Myocyte (in vitro differentiated cells): ENCODE measurements at places on chromosomes 3 and 15.

GRCh38 chr3:17765819-17766472 lies 23.5 kb upstream of the TBC1D5 start:
- no peak for DNase-seq

DNA sequence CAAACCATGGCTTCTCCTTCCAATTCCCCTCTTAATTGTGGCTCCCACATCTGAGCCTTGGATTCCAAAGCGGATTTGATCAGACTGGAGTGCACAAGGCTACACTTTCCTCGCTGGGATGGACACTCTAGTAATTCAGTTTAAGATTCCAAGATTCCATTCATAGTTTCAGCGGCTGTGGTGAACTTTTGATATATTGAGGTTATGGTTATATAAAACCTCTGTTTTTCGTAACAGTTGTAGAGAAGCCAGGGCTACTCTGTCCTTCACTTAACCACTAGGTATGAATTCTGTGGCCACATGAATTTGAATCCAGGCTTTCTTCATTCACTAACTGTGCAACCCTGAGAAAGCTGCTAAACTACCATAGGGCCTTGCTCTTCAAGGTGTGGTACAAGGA lies 67.9 kb upstream of the KY start:
- DNase-seq, result peak; percentile 24

- no peak for DNase-seq
Observed at GRCh38 chr3:50230794-50231125, 5.2 kb upstream of the GNAI2 start.

GRCh38 chr15:45442507-45443135 lies 64.3 kb upstream of the GATM start:
- no peak for DNase-seq

GRCh38 chr3:24793896-24794295 lies 299.2 kb upstream of the THRB start:
- DNase-seq, result peak; percentile 18

- peak; percentile 85 for DNase-seq
Observed at GRCh38 chr15:29822684-29823459, 604 bp upstream of the TJP1 start.

- peak; percentile 67 for DNase-seq
Observed at GRCh38 chr3:131072845-131073244, 46.2 kb downstream of the NEK11 start.

GRCh38 chr3:173826901-173827609 lies 429.5 kb downstream of the NLGN1 start:
- DNase-seq, result no peak

GRCh38 chr3:108487439-108487838 lies 23.0 kb downstream of the MYH15 start:
- DNase-seq, result no peak

DNA sequence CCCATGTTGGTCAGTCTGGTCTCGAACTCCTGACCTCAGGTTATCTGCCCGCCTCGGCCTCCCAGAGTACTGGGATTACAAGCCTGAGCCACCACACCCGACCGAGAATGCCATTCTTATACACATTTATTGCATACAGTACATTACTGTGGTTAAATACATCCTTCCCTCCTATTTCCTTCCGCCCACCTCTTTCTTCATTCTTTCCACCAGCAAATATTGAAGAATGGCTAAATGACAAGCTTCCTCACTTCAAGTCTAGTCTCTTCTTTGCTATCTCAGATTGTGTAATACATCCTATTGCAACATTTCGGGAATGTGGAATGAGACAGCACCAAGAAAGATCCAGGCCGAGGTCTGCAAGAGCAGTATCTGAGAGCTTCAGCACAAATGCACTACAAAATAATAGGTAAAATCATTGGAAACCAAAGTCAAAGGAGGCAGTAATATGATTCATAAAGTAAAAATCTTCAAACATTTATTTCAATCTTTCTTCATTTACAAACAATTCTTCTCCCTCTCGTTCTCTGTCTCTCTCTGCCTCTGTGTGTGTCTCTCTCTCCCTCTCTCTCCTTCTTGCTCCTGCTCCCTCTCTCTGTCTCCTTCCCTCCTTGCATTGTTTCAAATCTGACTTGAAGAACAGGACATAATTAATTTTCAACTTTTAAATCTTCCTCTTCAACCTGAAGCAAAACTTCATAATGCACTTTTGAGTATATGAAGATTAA lies 94.7 kb upstream of the TGFBR2 start:
- DNase-seq, result peak; percentile 71

GRCh38 chr3:12356175-12356574 lies 67.3 kb downstream of the PPARG start:
- no peak for DNase-seq

- DNase-seq, result no peak
Observed at GRCh38 chr3:141410846-141411245, 42.5 kb downstream of the ZBTB38 start.

- DNase-seq, result no peak
Observed at GRCh38 chr15:74182131-74182530, 8.6 kb downstream of the ISLR start.

DNA sequence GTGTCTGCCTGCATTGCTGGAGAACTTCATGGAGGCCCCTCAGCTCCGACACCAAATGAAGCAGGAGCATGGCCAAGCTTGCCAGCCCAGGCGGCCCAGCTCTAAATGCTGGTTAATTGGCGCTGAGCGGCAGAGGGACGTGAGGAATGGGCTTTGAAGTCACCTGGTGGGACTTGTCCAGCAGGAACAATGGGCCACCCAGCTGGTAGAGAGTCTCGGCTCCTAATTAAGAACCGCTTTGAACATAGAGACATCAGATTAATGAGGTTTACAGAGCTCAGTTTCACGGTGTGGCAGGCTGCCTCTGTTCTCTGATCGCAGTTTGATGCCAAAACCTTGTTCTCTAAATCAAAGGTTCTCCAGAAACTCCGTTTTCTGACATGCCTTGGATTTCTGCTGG lies 77.5 kb upstream of the LINGO1 start:
- DNase-seq, result no peak

- no peak for DNase-seq
Observed at GRCh38 chr3:170766253-170766652, 103.7 kb downstream of the RPL22L1 start.

GRCh38 chr3:69376731-69377130 lies 9.2 kb downstream of the FRMD4B start:
- DNase-seq, result no peak

DNA sequence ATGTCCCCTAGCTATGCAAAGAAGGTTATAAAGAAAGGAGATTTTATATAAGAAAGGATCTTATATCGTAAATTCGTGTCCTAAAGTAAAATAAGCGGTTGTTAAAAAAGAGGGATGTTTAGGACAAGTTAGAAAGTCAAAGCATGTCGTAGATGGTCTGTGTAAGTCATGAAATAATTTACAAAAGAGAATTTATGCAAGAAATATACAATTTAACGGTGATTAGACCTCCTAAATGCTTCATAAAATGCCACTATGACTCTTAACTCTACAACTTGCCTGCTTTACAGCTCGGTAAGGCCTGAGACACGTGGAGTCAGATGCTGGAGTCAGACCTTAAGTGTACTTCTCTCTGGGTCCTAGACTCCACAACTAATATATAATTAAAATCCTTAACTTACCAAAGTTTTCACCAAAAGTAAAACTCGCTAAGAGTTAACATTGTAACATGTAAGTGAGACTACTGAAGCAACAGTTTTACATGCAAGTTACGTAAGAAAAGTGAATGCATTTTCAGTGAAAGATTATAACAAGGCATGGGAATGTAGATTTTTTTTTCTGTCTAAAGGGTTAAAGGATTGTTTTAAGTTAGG lies 13.3 kb upstream of the SRPRB start:
- peak; percentile 19 for DNase-seq

- peak; percentile 39 for DNase-seq
Observed at GRCh38 chr3:10495003-10495402, 10.4 kb downstream of the ATP2B2 start.

DNA sequence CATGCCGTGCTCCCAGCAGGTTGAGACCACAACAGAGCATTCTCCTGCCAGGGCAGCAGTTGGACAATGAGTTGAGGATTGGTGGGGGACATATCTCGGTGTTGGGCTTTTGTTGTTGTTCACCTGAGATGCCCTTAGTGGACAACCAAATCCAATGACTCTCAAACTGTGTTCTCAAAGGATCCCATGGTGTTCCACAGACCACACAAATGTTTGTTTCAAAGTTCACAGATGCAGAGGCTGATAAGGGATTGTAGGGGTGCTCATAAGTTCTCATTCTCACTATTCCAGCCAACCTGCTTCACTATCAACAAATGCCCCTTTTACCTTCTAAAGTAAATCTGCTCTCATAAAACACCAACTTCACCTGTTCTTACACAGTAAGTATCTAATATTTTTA lies 159.9 kb downstream of the OSBPL10 start:
- no peak for DNase-seq

DNA sequence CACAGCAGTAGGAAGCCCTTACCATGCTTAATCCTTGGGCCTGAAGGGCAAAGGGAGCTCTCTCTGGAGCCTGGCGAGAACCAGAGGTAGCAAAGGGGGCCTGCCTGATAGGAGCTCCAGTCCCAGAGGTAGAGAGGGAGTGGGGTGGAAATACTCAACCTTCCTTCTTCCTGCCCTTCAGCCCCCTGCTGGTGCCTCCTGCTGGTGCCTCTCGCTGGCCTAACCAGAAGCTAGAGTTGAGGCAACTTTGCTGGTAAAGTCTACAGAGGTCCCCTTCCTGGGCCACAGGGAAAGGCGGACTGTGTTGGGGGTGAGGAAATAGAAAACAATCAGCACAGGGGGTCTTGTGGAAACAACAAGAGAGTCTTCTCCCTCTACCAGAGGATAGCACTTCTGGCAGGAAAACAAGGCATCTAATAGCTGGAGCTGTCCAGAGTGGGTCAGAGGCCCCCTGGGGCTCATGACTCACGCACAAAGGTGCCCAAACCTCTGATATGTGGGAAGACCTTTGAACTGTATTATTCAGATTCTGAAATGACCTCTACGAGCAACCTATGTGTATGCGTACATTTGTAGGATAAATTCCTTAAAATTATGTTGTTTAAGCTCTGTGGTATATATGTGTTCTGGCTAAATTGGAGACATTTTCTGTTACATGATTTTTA lies 133.9 kb downstream of the LRRC28 start:
- DNase-seq, result no peak

GRCh38 chr3:178284181-178284580 lies 252.1 kb upstream of the KCNMB2 start:
- no peak for DNase-seq

DNA sequence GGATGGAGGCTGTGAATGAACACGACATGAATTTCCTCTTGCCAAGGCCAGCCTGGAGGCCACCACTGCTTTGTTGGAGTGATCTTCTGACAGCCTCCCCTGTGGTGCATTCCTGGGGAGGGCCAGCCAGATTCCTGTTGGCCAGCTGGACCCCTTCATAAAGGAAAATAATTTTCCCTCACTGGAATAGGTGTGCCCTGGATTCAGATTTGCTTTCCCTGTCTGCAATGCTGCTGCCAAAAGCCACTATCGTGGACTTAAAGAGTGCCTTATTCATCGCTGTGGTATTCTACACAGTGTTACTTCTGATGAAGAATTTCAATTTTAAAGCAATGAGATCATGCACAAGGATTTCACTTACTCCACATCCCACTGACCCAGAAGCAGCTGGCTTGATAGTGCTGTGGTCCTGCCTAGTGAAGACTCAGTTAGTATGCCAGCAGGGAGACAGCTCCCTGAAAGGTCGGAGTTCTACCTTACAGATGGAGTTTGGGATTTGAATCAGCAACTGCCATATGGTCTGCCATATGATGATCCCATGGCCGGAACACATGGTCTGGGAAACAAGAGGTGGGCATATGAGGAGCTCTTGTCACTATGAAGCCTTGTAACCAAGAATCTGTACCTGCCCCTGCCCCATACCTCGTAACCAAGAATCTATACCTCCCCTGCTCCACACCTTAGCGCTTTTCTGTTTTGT lies 145.2 kb downstream of the KLF13 start:
- peak; percentile 72 for DNase-seq

DNA sequence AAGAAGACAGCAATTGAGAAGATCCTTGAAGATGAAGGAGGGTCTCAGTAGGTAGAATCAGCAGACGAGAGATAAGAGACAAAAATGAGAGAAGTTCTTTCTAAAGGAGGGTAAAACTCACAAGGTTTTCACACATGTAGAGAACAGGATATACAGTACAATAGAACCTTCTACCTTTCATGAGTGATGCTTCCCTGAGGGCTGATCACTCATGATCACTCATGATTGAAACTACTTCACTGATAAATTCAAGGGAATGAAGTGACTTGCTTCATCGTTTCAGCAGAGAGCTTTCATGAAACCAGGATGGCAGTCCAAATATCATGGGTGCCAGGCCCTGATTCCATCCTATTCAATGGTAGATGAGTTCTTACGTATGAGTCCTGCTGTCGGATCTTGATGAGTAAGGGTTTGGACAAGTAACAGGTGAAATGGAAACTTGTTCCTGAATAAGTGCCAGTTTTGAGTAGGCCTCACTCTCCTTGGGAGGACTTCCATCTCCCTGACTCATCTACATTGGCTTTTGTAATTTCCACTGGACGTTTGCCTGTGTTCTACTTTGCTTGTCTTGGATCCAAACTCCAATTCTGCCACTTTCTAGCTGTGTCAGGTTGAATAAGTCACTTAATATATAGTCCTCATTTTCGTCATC lies 9.6 kb upstream of the CLDN16 start:
- peak; percentile 51 for DNase-seq

DNA sequence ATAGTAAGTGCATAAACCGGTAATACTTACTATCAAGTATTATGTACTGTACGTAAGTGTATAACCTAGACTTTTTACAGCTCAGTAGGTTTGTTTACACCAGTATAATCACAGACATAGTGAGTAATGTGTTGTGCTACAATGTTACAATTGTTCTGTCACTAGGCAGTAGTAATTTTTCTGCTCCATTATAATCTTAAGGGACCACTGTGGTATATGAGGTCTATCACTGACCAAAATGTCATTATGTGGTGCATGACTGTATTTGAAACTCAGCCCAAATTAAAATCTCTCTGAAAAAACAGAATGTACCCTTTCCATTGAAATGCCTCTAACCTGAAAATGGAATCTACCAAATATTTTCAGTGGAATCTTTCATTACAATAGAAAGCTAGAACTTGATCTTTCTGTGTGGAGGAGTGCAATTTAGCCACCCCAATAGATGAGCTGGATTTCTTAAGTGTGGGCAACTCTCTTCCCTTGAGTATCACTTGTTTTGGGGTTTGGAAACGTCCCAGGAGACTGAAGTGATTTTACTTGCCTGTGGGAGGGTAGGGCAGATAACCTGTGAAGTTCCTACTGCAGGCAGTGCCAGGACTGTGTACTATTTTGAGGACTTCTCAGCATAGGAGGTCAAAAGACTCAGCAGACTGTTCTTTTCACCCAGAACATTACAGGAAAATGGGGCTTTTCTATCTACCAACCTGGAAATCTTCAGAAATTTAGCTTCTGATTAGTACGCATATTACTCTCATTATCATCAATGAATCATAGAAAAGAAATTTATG lies 50.9 kb downstream of the FAM98B start:
- peak; percentile 9 for DNase-seq

DNA sequence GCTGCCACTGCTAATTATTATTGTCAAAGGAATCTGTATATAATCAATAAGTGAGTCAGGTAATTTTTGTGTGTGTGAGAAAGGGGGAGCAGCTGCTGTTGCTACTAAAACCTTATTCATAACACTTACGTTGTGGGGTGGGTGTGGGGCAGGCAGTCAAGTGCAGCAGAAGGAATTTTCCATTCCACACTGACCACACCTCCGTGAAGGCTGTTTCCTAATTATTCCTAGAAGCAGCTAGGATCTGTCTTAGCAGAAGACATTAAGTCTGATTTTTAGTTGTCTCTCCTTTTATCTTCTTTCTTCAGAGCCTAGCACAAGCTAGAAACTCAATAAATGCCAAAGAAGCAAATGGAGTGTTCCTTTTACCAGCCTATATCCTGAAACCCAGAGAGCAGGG lies 4.0 kb upstream of the U2SURP start:
- no peak for DNase-seq

- DNase-seq, result no peak
Observed at GRCh38 chr15:87731630-87732029, 524.9 kb downstream of the NTRK3 start.

GRCh38 chr3:100221159-100221558 lies 39.6 kb upstream of the TBC1D23 start:
- DNase-seq, result no peak
